ENCODE measurements at places on chromosomes 11 and 22.

DNA sequence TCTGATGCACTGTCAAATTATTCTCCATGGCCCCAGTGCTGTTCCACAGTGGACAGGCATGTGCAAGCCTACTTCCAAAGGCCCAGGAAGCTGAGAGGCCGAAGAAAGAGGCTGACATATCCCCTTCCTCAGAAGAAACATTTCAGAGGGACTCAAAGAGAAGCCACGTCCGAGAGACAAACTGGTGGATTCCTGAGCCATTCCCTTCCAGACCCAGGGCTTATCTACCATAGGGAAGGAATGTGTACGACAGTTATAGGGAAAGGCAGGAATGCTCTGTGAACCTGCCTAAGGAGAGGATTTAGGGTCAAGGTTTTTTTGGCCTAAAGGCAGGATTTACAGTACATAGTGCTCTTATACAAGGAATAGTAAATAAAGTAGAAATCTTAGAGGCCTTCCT lies 46.9 kb upstream of the TSKU start:
- H3K36me3 ChIP-seq, result no peaks in the 10 kb centered on the region
- H3K27me3 ChIP-seq, result no peaks in the 10 kb centered on the region
- H3K4me3 ChIP-seq, result no peak overlapping the region
- no peak for DNase-seq
- H3K4me1 ChIP-seq, result peaks cover 2% of the 10 kb centered on the region

DNA sequence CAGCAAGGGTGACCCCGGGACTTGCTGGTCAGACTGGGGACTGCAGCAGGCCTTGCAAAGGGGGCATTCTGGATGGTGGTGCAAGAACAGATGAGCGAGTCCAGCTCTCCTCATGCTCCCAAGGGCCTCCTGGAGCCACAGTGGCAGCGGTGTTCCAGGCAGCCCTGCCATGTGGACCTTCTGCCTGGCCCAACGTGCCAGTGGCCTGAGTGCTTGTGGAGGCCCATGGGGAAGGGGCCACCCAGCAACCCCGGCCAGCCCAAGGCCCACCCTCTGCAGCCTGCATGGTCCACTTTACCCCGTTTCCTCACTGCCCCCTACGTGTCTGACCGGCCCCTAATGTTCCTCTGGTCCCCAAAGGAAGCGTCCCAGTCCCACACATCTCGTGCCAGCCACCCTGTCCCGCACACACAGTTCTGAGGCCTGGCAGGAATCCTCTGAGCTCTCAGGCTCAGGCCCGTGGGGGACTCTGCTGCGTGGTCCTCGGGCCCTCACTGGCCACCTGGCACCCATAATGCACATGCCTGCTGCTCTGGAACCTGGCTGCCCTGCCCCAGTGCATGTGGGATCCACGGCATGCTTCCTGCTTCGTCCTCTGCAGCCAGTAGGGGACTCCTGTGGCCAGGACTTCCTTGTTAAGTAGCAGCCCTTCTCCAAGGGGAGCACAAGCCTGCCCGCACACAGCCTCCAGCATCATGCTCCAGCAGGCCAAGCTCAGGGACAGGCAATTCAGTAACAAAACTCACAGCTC lies 85.5 kb downstream of the DGCR2 start:
- H3K4me1 ChIP-seq, result no peaks in the 10 kb centered on the region
- H3K27me3 ChIP-seq, result no peaks in the 10 kb centered on the region
- H3K4me3 ChIP-seq, result no peak overlapping the region
- no peak overlapping the region for H3K27ac ChIP-seq
- no peak for DNase-seq

GRCh38 chr11:2549876-2550605 lies 105.2 kb downstream of the KCNQ1 start:
- no peaks in the 10 kb centered on the region for H3K4me1 ChIP-seq
- DNase-seq, result no peak
- H3K36me3 ChIP-seq, result no peaks in the 10 kb centered on the region
- no peak overlapping the region for H3K4me3 ChIP-seq
- H3K27ac ChIP-seq, result no peak overlapping the region
- H3K27me3 ChIP-seq, result no peaks in the 10 kb centered on the region

DNA sequence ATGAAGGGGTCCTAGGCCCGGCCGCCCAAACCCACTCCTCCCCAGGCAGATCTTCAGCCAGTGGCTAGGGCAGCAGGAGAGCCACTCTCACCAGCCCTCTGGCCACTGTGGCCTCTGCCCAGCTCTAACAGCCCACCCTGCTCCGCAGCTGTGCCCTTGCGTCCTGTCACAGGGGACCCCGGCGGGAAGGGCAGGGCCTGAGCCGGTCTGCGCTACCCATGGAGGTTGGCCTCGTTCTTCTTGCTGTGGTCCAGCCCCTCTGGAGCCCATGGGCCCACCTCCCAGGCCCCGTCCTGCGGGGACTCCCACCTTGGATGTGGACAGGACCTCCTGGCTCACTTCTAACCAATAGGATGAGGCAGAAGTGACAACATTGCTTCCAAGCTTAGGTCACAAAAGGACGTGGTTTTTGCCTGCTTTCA lies 38.3 kb upstream of the TH start:
- peaks cover 18% of the 10 kb centered on the region for H3K4me1 ChIP-seq
- H3K4me3 ChIP-seq, result no peak overlapping the region
- DNase-seq, result no peak
- H3K36me3 ChIP-seq, result no peaks in the 10 kb centered on the region
- no peak overlapping the region for H3K27ac ChIP-seq

DNA sequence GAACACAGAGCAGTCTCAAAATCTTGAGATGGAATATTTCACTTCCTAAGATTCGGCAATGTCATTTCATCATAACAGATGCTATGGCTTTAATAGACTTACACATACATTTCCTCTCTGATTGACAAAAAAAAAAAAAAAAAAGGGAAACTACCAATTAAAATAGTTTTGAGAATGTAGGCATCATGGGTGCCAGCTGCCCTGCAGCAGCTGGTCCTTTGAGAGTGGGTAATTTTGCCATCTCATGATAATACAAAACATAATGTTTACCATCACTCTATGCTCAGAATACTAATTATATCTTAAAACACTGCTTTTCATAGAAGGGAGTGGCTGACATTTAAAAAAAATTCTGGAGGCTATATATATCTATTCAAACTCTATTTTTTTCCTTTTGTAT lies 775.6 kb upstream of the CCDC90B start:
- H3K4me1 ChIP-seq, result no peaks in the 10 kb centered on the region
- H3K4me3 ChIP-seq, result no peak overlapping the region
- no peaks in the 10 kb centered on the region for H3K27me3 ChIP-seq
- H3K36me3 ChIP-seq, result no peaks in the 10 kb centered on the region
- DNase-seq, result no peak

DNA sequence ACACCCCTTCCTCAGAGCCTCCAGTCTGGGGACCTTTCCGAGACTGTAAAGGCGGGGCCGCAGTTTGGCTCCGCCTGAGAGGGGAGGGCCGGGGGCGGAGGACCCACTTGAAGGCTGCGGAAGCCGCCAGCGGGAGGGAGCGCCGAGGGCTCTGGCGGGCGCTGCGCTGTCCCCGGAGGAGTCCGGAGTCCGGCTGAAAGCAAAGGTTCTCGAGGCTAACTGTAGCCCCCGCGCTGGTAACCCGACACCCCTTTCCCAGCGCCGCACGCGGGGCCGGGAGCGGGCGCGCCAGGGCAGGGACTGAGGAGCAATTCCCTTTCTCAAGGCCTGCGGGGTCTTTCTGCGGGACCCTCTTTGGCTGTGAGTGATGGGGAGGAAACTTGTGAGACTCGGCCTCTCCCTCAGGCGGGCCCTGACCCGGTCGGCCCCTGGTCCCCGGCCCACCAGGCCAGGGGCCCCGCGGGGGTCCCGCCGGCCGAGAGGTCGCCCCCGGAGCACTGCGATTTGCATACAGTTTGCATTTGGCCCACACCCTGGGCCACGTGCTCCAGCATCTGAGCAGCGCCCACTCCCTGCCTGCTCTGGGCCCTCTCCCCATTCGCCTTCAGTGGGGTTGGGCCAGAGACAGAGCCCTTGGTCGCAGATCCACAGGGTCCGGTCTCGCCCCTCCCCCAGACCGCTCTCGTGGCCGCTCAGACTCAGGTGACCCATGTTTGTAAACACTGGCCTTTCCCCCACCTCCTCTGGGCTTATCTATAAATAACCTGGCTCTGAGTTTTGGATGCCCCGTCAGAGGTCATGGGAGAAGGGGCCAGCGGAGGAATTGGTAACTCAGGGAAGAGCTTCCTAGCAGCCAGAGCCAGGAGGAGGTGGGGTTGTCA lies 519 bp upstream of the ART5 start:
- peak overlapping the region; percentile 85 for H3K4me3 ChIP-seq
- peaks cover 4% of the 10 kb centered on the region for H3K27me3 ChIP-seq
- H3K4me1 ChIP-seq, result peaks cover 5% of the 10 kb centered on the region
- H3K27ac ChIP-seq, result peak overlapping the region; percentile 98
- no peaks in the 10 kb centered on the region for H3K36me3 ChIP-seq

- no peaks in the 10 kb centered on the region for H3K27me3 ChIP-seq
- H3K4me1 ChIP-seq, result no peaks in the 10 kb centered on the region
- H3K27ac ChIP-seq, result no peak overlapping the region
- DNase-seq, result no peak
- no peak overlapping the region for H3K4me3 ChIP-seq
- peaks cover 15% of the 10 kb centered on the region for H3K36me3 ChIP-seq
These were observed 186.4 kb upstream of the PITPNB start for GRCh38 chr22:28105413-28105812.

DNA sequence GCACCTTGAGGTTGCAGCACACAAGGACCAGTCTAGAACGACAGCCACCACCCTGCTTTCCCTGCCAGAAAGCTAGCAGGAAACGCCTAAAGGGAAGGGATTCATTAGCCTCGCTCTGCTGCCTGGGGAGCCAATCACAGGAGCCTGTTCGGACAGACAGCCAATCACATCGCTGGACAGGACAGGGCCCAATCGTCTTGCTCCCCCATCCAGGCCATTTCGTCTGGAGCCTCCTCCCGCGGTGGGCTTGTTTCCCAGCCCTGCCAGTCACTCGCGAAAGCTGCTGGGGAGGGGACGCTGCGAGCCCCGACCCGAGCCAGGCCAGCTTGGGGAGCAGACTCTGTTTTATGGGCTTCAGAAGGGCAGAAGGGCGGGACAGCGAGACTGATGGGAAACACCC lies 79.8 kb upstream of the NCAM1 start:
- H3K36me3 ChIP-seq, result no peaks in the 10 kb centered on the region
- no peaks in the 10 kb centered on the region for H3K27me3 ChIP-seq
- H3K4me1 ChIP-seq, result peaks cover 10% of the 10 kb centered on the region
- no peak overlapping the region for H3K27ac ChIP-seq
